Activated CD4-positive, CD25-positive, alpha-beta regulatory T cell (primary cell): ENCODE measurements at places on chromosomes 12 and 14.

GRCh38 chr14:56491299-56492285 is 88.0 kb upstream of the TMEM260 start:
- DNase-seq = no peak

GRCh38 chr12:49170924-49171323 is 18.0 kb downstream of the TUBA1A start:
- DNase-seq = no peak

GRCh38 chr12:5685935-5686334 is 254.0 kb downstream of the NTF3 start:
- DNase-seq = no peak

DNA sequence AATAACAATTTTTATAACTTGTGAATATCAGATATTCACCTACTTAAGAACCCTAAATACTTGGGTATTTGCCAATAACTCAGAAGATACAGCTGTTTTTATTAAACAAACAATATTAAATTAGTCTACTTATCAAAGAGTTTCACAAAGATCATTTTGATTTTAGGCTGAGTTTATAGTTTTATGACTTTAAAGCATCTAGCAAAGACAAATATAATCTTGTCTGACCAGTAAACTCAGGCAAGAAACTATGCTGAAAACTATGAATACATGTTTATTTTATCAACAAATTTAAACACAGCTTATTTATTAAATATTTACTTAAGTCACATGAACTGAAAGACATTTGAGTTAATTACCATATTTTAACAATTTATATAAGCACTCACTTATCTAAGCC is 18.5 kb upstream of the SERPINA1 start:
- DNase-seq = no peak

GRCh38 chr12:51012570-51013236 is 13.5 kb downstream of the SLC11A2 start:
- DNase-seq = no peak

GRCh38 chr12:132084621-132085290 is 59.4 kb downstream of the DDX51 start:
- DNase-seq = no peak

- DNase-seq = no peak
Observed at GRCh38 chr12:69688471-69689427, 10.4 kb downstream of the BEST3 start.
